Activated T-cell treated with anti-CD3 and anti-CD28 coated beads for 4 hours (primary cell): ENCODE measurements at places on chromosomes 1 and 21.

GRCh38 chr1:181028615-181029014 lies 5.2 kb upstream of the MR1 start:
- no peak for DNase-seq

- no peak for DNase-seq
These were observed 19.7 kb downstream of the OPTC start for GRCh38 chr1:203513585-203514031.

- no peak for DNase-seq
These were observed 20.6 kb upstream of the MYCL start for GRCh38 chr1:39922251-39922688.

- DNase-seq, result no peak
These were observed 6.4 kb downstream of the ASAP3 start for GRCh38 chr1:23477359-23478144.

DNA sequence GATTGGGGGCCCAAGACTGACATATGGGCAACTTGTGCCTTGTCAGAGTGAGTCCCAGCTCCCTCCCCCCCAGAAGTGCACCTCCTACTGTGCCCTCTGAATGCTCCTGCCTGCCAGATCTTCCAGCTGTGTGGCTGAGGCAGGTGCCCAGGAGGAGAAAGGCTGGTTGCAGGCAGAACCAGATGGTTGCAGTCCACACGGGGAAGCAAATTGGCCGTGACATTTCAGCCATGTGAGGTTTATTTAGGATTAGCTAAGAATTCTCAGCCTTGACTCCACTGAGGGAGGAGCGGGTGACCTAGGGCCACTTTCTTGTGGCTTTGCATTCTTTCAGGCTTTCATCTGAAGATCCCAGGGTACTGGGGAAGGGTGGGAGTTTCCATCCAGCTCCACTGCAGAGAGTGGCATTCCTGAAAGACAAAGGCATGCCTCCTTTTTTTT lies 33.8 kb downstream of the PEX14 start:
- DNase-seq, result no peak

DNA sequence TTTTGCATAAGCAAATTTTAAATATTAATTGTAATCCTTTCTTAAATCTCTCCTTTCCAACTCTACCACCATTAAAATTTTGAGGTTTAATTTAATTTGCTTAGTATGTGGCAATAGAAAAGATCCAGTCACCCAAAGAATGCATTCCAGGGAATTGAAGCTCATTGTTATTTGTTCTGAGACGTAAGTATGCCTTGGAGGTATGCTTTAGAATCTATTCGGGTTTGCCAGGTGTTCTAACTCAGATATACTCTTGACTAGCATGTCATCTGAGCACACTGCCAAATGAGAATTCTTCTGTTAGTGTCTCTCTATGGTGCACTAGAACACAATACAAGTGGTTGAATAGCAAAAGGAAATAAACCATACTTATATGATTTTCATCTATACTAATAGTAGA lies 813.6 kb upstream of the ADGRL2 start:
- DNase-seq, result no peak

DNA sequence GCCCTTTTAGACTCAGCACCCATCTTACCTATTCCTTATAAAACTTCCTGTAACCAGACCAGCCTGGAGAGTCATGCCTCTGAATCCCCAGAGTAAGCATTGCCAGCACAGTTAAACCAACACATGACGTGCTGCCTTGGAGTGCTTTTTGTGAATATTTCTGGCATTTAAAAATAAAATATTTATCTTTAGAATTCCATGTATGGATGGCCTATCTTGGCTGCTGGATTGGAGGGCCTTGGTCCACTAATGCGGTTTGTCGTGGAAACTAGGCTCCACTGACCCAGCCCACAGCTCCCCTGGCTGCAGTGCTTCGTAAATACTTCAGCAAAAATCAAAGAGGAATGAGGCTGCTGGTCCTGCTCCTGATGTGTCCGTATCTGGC lies 17.5 kb downstream of the MTARC1 start:
- no peak for DNase-seq

DNA sequence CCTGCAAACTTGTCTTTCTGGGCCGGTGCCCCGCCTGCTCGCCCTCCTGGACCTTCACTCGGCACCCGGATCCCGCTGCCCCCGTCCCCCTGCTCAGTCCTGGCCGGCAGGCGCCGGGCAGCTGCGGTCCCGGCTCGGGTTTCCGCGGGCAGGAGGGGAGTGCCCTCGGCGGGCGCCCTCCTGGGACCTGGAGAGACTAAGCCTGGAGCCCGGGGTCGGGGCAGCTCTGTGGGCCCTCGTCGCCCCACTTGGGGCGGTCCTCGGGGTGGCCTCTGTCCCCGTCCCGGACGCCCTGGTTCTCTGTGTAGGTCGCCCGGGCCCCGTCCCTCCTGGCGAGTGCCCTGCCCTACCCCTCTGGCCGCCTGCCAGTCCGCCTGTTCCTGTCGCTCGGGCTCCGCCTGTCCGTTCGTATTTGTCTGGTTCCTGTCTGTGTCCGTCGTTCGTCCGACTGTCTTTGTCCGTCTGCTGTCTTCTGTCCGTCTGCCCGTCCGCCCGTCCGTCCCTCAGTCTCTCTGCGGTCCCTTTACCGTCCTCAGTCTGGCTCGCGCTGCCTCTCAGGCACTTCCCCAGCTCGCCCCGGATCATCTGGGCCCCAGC lies 490 bp downstream of the SERINC2 start:
- no peak for DNase-seq

DNA sequence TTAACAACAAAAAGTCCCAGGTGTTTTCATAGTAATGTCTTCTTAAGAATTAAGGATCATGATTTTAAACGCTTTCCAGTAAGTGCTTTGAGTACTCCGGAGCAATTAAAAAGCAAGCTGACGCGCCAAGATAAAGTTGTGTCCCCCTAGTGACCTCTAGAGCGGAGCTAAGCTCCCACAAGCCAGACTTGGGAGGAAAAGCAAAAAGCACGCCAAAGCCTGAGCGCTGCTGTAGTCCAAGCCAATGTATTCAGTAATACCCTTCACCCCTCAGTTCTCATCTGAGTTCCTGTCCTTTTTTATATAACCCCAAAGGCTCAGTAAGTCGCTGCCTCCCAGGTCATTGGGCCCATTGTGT lies 3.5 kb upstream of the SLC44A5 start:
- DNase-seq, result no peak

- no peak for DNase-seq
These were observed 33.7 kb downstream of the NENF start for GRCh38 chr1:212466437-212466836.

DNA sequence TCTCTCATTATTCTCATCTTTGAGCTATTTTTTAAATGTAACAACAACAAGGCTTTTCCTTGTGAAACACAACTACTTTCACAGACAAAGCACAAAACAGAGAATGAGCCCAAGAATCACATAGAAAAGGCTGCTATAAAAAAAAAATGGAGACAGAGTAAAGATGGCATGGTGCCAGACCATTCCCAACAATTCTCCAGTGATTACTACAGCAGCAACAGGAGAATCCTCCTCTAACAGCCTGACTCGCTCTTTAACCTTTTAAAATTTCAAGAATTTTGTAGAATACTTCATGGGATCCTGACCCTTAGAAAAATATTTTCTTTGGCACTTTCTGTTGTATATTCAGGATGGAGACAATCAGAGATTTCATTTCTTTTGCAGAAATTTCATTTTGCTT lies 3.8 kb upstream of the BCAS2 start:
- no peak for DNase-seq

DNA sequence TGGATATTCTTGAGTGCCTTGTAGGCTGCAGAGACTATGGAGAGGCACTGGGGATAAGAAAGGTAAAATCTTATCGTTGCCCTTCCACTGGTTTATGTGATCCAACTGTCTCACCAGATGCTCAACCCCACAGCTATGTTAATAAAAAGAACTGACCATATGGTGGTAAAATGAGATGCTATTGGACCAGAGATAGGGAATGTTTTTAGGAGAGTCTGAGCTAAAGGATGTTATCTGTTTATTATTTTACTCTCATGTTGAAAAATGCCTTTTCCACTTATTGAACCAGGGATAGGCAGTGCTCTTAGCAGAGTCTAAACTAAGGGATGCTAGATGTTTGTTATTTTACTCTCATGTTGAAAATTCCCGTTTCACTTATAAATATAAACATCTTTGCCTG lies 172.8 kb upstream of the GREM2 start:
- DNase-seq, result no peak

GRCh38 chr1:212683357-212683722 lies 16.3 kb downstream of the BATF3 start:
- DNase-seq, result no peak

DNA sequence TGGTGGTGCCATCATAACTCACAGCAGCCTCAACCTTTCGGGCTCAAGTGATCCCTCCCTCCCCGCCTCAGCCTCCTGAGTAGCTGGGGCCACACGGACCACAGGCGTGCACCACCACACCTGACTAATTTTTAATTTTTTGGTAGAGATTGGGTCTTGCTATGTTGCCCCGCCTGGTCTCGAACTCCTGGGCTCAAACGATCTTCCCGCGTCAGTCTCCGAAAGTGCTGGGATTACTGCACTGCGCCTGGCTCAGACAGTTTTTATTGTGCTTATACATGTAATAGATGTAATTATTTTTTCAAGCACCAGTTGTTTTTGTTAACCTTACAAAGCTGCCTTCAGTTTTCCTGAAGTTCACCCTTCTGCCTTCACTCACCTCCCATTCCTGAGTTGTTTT lies 38.0 kb upstream of the HMGN1 start:
- no peak for DNase-seq

GRCh38 chr1:28112388-28113241 lies 24.2 kb upstream of the EYA3 start:
- no peak for DNase-seq

DNA sequence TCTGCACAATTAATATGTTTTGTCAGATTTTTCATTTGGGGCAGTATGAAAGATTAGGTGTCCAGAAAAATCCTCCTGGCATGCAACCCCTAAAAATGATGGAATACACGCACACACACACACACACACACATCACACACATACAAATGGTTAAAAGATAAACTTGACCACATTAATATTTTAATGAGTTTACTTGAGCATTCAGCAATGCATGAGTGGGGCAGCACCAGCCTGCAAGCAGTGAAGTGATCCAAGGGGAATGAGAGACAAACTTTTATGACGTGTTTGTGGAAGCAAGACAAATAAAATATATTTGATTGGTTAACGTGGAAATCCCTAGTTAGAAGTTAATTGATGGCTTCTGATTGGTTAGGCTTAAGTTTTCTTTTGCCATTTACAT lies 29.1 kb upstream of the SOAT1 start:
- no peak for DNase-seq

DNA sequence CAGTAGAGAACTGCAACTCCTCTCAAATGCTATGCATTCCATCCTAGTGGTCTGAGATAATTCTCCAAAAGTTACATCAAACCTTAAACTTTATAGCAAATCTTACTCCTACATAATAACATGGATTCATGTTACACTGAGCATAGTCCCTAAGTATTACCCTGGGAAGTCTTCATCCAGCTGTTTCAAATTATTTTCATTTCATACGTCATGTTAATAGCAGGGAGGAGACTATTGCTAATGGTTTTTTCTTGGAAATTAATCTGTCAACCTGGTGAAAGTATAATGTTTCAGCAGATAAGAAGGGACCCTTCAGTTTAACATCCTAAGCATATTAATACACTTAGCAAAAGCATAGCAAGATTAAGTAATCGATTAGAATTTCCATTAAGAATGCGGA lies 318.1 kb downstream of the USP25 start:
- no peak for DNase-seq

- no peak for DNase-seq
These were observed 43.3 kb upstream of the TSHB start for GRCh38 chr1:114986286-114986685.

DNA sequence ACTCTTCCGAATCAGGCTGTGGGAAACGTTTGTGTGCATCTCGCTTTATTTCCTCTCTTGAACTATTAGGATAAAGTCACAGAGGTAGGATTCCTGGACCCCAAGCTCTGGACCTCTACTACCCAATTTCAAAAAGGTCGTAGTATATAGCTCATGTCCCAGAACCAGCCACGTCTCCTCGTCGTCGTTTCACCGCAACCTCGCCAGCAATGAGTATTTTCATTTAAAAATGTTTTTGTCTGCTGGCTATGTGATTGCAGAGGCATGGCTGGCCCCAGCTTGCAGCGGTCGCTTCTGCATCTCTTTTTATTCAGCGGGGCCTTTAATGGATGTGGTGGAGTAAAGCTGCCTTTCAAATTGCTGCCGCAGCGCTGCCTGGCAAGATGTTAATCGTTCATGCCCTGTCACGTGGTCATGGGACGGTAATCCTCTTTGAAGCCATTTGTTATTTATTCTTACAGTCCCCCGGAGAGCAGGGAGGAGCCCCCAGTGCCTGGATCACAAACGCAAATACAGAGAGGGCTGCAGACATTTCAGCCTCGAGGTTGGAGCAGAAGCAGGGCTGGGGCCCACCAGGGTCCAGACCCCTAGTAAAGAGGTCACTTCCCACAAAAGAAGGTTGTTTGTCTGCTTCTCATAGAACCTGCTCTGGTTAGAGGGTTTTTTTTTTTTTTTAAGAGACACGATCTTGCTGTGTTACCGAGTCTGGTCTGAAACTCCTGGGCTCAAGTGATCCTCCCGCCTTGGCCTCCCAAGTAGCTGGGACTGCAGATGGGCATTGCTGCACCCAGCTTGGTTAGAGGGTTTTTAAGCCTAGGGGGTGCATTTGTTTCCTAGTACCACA lies 11.6 kb upstream of the NPHP4 start:
- no peak for DNase-seq

GRCh38 chr1:3903141-3904005 lies 3.3 kb upstream of the C1orf174 start:
- no peak for DNase-seq

DNA sequence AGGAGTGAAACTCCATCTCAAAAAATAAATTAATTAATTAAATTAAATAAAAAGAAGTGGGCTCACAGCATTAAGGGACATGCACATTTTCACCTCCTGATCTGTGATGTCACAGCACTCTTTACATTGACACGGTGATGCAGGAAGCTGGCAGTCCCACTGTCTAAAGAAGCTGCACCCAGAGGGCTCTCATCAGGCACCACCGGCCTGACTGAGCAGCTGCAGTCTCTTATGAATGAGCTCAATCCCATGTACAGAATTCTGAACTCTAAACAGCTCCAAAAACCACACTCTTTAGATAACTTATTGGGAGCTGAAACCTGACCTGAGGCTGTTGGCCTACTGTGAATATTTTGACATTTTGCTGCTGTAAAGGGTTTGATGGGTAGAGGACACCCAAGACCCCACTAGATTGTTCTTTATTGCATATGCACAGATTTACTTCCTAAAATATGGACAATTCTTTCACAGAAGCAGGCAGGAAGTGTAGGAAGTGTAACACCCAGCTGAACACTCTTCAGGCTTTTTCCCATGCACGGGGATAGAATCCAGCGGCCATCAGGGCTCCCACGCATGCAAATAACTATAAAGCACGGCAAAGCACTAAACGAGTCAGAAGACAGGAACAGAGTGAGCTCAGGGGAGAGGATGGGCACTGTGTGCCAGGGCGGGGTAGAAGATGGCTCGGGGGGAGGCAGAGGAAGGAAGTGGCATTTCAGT lies 46.2 kb downstream of the L1TD1 start:
- DNase-seq, result no peak

GRCh38 chr1:61043010-61043820 lies 39.1 kb upstream of the NFIA start:
- DNase-seq, result peak; percentile 81

- DNase-seq, result no peak
These were observed 53.6 kb upstream of the FMOD start for GRCh38 chr1:203404546-203404945.

GRCh38 chr1:2483026-2483425 lies 6.9 kb downstream of the PLCH2 start:
- no peak for DNase-seq

- DNase-seq, result no peak
These were observed 8.0 kb downstream of the RRP1B start for GRCh38 chr21:43667191-43667904.

GRCh38 chr1:178752891-178753290 lies 27.8 kb downstream of the RALGPS2 start:
- DNase-seq, result no peak

- DNase-seq, result no peak
These were observed 37.5 kb downstream of the PGM1 start for GRCh38 chr1:63630666-63631065.
